ENCODE measurements at places on chromosomes 11 and 22.

- DNase-seq = no peak
These were observed 8.6 kb upstream of the JAML start for GRCh38 chr11:118233377-118233776.

DNA sequence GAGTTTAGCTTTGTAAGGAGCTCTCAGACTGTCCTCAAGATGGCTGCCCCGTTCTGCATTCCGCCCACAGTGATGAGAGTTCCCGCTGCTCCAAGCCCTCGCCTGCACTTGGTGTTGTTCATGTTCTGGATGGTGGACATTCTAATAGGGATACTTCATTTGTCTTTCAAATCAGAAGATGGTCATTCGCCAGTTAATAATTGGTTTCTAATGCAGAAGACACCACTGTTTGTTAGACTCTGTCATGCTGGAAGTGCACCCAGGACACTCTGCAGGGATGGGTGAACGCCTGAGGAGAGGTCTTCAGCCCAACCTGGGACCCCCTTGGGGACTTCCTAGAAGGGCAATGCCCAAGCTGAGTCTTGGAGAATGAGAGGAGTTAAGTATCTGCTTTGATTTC is 836.4 kb downstream of the TBC1D22A start:
- DNase-seq = no peak

DNA sequence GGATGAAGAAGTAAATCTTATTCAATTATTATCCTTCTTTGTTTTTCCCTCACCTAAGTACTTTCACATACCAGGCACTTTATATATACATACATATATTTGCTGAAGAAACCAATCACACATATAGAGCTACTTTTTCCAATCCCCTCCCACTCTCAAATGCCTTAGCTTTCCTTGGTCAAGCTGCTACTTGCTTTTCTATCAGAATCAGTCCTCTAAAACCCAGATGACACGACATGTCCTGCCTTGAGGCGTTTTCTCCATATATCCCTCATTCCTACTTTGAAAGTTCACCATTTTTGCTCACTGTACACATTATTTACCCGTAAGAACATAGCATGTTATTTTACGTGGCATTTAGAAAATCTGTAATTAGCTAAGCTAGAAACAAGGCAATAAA is 5.4 kb downstream of the RAB38 start:
- no peak for DNase-seq

- no peak for DNase-seq
These were observed 5.6 kb downstream of the DDX10 start for GRCh38 chr11:108670451-108670850.

DNA sequence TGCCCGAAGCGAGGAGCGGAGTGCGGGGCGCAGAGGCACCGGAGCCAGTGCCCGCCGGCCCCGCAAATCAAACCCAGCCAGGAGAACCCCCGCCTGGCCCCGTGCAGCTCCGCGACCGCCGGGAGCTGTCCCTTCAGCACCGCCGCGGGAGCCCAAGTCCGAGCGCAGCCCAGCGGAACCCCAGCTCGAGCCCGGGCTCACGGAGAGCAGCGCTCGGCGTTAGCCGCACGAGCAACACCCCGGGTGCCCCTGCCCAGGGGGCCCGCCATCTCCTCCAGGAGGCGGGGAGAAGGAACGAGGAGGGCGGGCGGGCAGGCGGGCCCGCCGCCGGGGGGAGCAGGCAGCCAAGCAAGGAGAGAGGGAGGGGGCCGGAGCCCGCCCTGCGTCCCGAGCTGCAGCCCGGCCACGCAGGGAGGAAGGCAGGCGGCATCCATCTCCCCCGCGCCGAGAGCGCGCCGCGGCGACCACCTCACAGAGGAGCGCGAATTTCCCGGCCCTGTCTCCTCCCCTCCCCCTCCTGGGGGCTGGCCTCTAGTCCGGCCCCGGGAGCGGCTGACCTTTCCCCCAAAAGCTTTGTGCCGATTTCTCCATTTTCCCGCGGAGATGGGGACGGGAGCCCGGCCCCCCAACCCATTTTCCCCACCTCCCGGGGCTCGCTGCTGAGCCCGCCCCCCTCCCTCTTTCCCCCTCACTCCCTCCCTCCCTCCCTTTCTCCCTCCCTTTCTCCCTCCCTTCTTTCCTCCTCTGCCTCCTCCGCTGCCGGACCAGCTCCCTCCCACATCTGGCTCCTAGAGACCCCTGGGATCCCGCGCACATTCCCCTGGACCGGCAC is 621 bp downstream of the KCNC1 start:
- peak; percentile 34 for DNase-seq

DNA sequence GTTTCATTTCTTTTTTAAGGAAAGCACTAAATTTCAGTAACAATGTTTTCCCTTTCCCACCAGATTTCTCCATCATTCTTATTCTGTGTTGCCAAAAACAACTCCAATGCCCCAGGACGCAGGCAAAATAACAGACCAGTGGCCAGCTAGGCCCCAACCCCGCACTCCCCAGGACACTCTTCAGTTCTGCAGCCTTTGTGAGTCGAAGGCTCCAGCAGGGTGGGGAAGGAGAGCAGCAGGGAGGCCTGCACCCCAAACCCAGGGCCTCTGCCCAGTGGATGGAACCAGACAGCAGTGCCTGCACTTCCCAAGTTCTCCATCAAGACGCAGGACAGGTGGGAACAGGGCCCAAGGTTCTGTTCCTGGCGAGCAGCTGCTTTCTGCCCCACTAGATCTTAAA is 34.4 kb downstream of the PPP2R1B start:
- no peak for DNase-seq

- no peak for DNase-seq
These were observed 19.3 kb upstream of the CCDC188 start for GRCh38 chr22:20170170-20170569.

GRCh38 chr22:33272180-33272579 is 214.0 kb upstream of the SYN3 start:
- DNase-seq = no peak

DNA sequence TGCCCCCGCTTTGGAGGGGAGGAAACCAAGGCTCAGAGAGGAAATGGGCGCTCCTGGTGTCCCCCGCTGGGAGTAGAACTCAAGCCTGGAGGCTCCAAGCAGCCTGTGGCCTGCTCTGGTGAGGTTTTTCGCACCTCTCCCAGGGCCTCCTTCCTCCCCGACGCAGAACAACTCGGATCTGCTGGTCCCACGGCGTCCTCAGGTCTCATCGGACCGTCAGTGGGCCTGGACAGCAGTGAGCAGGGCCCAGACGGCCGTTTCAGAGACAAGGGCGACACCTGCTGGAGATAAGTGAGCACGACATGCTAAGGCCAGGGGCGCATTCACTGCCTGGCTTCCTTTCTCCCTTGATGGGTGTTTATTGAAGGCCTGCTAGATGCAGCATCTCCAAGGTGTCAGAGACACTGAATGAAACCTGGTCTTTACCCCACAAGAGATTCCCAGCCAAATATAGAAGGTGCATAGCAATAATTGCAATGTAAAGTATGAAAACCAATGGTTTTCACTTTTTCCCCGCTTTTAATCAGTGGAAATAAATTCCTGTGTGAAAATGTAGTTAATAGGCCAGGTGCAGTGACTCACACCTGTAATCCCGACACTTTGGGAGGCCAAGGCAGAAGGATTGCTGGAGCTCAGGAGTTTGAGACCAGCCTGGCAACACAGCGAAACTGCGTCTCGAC is 26.9 kb upstream of the CD82 start:
- peak; percentile 71 for DNase-seq

DNA sequence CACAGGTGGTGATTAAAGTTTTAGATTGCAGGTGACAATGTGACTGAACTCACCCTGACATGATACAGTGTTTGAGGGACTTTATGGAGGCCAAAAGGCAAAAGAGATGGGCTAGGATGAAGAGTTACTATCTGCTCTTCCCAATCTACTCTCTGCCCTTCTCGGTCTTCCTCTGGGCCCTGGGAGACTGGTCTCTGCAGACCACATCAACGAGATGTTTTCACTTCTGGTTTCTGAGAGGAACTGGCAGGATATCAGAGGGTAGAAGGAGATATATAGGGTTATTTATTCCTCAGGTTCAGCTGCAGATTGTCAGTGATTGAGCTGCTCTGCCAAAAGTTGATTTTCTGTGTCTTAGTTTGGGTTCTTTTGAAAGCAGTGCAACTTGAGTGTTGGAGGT is 32.4 kb upstream of the CD44 start:
- DNase-seq = no peak

DNA sequence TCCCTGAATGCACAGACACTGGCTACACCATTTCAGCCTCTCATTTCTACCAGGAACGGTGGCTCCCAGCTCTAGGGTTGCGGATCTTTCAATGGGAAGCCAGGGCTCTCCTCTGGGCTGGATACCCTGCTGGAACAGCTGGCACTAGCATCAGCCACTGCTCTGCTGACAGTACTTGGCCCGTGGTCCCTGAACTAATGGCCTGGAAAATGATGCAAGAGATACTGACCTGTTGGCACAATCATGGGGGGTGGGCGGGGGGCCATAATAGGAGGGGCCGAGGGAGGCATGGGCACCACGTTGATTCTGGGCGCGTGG is 10.7 kb upstream of the TBC1D10A start:
- no peak for DNase-seq

GRCh38 chr11:124638500-124638899 is 15.8 kb downstream of the TBRG1 start:
- no peak for DNase-seq

GRCh38 chr22:38029901-38030300 is 27.3 kb upstream of the PICK1 start:
- DNase-seq = no peak

GRCh38 chr11:68927280-68928135 is 23.8 kb downstream of the IGHMBP2 start:
- no peak for DNase-seq

DNA sequence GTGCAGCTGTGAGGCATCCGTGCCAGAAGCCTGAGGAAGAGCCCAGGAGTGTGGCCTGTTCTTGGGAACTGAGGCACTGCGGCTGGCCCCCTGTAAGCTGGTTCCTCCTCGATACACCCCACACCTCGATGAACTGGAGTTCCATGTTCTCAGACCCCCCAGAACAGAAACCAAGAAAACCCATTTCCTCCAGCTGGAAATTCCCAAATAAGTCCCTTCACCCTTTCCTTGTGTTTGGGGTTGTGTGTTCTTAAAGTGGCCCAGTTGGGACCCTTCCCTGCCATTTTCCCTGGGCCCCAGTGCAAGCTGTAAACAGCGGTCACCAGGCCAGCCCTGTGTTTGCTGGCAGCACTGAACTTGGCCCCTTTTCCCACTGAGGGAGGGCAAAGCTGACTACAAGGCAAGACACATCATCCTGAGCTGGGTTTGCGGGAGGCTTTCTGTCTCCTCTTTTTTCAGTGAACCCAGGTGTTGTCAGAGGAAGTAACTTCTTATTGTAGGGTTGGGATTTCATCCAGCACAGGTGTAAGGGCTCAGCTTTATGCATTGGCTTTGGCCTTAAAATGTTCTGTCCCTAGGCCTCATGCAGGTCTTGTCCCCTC is 60.1 kb upstream of the MPEG1 start:
- DNase-seq = no peak

DNA sequence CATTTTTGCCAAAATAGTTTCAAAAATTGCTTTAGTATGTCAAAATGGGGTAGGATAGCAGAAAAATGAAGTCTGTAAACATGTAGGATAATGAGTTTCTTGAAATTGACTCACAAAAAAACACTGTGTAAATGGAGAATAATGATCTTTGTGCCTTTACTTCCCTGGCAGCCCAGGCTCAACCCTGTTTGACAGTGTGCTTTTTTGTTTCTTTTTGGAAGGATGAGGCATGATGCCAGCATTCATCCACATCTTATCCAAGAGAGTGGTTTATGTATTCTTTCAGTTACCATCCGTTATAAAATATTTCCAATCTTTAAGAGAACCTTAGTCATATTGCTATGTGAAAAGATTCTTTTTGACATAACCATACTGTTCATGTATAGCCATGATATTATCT is 70.6 kb downstream of the ARHGAP42 start:
- no peak for DNase-seq

DNA sequence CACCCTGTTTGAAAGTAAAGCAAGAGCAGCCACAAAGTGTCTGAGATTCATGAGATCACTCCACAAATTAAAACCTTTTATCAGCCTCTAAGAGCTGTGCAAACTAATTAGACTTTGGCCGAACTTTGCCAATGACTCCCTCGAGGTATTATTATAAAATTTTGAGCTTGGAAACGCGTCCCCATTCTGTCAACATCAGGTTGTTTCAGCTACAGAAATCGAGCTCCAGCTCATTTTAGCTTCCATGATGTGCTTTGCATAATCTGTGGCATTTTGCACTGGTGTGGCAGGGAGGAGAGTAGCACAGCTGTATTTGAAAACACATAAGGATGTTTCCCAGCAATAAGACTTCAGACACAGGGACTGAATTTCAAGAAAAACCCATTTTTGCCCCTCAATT is 872.2 kb downstream of the NTM start:
- DNase-seq = no peak

DNA sequence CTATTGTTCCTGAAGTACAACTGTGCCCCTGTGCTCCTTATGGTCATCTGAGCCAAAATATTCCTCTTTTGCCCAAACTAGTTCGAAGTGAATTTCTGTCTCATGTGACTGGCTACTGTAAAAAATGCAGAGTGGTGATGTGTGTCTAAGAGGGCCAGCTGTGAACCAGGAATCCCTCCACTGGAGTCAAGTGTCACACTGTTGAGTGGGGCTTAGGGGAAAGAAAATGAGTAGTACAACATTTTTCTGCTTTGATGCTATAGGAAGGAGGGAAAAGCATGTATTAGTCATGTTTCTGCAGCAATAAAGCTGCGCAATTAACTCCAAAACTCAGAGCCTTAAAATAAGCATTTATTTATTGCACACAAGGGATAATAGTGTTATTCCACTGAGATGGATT is 39.8 kb upstream of the HMGXB4 start:
- no peak for DNase-seq

GRCh38 chr11:128048121-128048520 is 539.2 kb downstream of the ETS1 start:
- DNase-seq = no peak

DNA sequence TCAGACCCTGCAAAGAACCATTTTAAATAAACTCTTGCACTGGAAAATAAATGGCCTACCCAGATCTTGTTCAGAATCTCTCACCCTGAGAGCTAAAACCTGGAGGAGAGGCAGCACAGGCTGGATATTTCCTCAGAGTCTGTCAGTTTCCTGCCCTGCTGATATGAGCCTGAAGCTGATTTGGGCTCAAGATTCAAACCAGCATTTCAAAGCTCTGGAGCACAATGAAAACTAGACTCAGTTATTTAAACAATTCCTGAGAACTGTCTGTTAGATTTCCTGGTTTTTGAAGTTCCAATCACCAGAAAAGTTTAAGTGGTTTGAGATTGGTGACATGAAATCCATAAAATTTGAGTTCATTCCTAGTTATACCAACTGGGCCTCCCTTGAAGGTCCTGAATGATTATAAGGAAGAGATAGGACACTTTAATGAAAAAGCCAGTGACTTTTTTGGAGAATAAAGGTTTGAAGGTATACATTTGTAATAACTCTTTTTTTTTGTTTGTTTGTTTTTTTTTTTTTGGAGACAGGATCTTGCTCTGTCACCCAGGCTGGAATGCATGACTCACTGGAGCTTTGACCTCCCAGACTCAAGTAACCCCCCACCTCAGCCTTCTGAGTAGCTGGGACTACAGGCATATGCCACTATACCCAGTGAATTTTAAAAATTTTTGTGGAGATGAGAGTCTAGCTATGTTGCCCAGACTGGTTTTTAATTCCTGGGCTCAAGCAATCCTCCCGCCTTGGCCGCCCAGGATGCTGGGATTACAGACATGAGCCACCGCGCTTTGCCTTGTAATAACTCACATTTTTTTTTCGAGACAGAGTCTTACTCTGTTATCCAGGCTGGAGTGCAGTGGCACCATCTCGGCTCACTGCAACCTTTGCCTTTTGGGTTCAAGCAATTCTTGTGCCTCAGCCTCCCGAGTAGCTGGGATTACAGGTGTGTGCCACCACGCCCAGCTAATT is 8.0 kb upstream of the ESAM start:
- DNase-seq = no peak

GRCh38 chr11:33891714-33892327 is at the start of gene LMO2:
TSS of gene LMO2 (minus strand) at chr11:33892076. CDS start at chr11:33869716, 22,360 bp downstream.
- no peak for DNase-seq

- DNase-seq = no peak
These were observed 25.0 kb upstream of the SLC5A1 start for GRCh38 chr22:32018056-32018455.

Measured in stimulated activated CD4-positive, alpha-beta T cell treated with anti-CD3 and anti-CD28 coated beads, Interleukin-4, amount 100 ng/mL, for 1 hour (primary cell).